ENCODE measurements at places on chromosomes 2 and 18.

DNA sequence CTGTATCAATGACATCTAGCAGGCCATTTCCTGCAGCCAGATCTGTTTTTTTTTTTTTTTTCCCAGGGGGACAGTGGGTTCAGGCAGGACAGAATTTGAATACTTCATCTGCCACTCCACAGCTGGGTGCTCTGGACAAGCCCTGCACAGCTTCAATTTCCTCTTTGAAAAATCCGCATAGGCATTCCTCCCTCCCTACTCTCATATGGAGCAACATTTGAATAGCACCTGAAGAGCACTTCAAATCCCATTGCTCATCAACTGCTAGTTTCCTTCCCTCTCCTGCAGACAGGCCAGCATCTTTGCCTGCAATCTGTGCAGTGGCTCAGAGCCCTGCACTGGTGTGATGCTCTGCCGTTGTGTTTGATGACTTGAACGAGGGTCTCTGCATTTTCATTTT, 326.3 kb downstream of the TSN start:
- DNase-seq, result no peak

GRCh38 chr2:212299943-212300342, 238.7 kb downstream of the ERBB4 start:
- DNase-seq, result no peak

DNA sequence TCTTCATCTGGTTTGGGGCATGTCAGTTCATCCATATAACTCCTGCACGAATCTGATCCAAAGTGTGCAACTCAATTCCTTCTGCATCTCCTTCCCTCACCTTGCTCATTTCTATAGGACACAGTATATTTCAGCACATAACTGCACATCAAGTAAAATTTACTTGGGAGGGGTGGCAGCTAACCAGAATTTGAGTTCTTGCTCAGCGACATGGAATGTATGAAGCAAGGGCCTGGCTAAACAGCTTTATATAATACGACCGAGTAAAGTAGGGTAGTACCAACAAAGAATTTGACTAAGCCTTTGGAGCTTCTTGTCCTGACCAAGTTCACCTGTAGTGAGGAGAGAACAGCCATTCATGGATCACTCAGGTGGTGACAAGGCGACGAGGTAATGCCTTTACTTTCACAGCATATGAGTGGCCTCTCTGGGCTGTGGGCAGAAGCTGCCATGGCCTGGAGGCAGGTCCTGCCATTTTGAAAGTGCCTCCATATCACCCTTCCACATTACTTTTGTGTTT, 570.2 kb upstream of the TNP1 start:
- DNase-seq, result no peak

GRCh38 chr18:68703326-68703725, 11.6 kb downstream of the TMX3 start:
- no peak for DNase-seq
